ENCODE measurements at places on chromosomes 4 and X. TPM values are rescaled to one million over a fixed set of nuclear protein-coding genes. Genes with fewer than 3 reads are reported as not detected.

HSFX2 gene
- total RNA-seq = 0.38 TPM

VEGFD gene
- 0.76 TPM for total RNA-seq

DNA sequence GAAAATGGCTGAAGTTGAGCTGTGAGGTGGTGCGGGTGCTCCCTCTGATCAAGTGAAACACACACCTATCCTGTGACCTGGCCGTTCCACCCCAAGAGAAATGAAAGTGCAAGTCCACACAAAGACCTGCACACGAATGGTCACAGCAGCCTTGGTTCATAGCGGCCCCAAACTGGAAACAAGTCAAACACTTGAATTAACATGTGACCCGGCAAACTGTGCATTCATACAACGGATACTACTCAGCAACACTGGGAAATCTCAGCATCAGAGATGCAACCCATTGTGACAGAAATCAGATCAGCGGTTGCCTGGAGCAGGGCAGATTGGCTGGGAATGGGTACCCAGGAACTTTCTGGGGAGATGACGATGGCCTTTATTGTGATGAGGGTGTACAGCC, 7.6 kb downstream of the G6PD start:
- no peaks in the 10 kb centered on the region for H3K36me3 ChIP-seq
- H3K4me1 ChIP-seq = peaks cover 37% of the 10 kb centered on the region
- no peaks in the 10 kb centered on the region for H3K27me3 ChIP-seq
- no peak overlapping the region for H3K27ac ChIP-seq
- no peak for DNase-seq
- H3K4me3 ChIP-seq = no peak overlapping the region

GRCh38 chrX:74680836-74681235, 66.4 kb upstream of the RLIM start:
- no peaks in the 10 kb centered on the region for H3K27me3 ChIP-seq
- H3K4me3 ChIP-seq = no peak overlapping the region
- no peak for DNase-seq
- H3K36me3 ChIP-seq = no peaks in the 10 kb centered on the region
- H3K4me1 ChIP-seq = no peaks in the 10 kb centered on the region

PIR gene
- 24.4 TPM for total RNA-seq

TECRL gene
- total RNA-seq = not detected

DNA sequence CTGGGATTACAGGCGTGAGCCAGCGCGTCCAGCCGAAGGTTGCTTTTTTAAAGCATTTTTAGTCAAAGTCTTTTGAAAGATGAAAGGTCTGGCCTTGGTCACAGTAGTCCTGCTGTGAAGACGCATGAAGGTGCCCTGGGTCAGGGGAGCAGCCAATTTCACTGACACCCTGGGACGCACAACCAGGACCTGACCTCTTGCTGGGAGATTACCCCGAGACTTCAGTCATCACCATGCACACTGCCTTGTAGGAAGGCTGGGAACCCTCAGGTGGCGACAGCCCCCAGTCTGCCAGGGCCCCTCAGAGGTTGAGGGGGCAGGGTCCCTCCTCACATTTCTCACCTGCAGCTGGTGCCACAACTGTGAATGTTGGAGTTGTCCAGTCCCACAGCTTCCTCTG, 53.2 kb downstream of the CPLX1 start:
- H3K4me1 ChIP-seq = peaks cover 24% of the 10 kb centered on the region
- DNase-seq = no peak
- no peak overlapping the region for H3K4me3 ChIP-seq
- peak overlapping the region; percentile 53 for H3K27ac ChIP-seq

OTUD6A gene
- total RNA-seq = not detected

GRCh38 chr4:25860586-25861279, 2.1 kb downstream of the SEL1L3 start:
- no peak overlapping the region for H3K4me3 ChIP-seq
- no peak overlapping the region for H3K27ac ChIP-seq
- no peaks in the 10 kb centered on the region for H3K27me3 ChIP-seq
- H3K36me3 ChIP-seq = no peaks in the 10 kb centered on the region
- H3K4me1 ChIP-seq = peaks cover 30% of the 10 kb centered on the region

- no peak overlapping the region for H3K4me3 ChIP-seq
- no peak overlapping the region for H3K27ac ChIP-seq
- no peaks in the 10 kb centered on the region for H3K36me3 ChIP-seq
- no peaks in the 10 kb centered on the region for H3K27me3 ChIP-seq
These were observed 95.7 kb downstream of the PWWP3B start for GRCh38 chrX:106263817-106264216.

GRCh38 chr4:81923140-81923539, 450.7 kb downstream of the HNRNPD start:
- no peaks in the 10 kb centered on the region for H3K36me3 ChIP-seq
- H3K4me3 ChIP-seq = no peak overlapping the region
- H3K4me1 ChIP-seq = no peaks in the 10 kb centered on the region
- no peak overlapping the region for H3K27ac ChIP-seq
- no peak for DNase-seq

GRCh38 chrX:17405225-17405969, 30.4 kb downstream of the NHS start:
- H3K27ac ChIP-seq = no peak overlapping the region
- H3K36me3 ChIP-seq = no peaks in the 10 kb centered on the region
- no peak overlapping the region for H3K4me3 ChIP-seq
- no peaks in the 10 kb centered on the region for H3K4me1 ChIP-seq
- DNase-seq = no peak

SLC10A4 gene
- 0.26 TPM for total RNA-seq

ANAPC10 gene
- total RNA-seq = 24.2 TPM

DNA sequence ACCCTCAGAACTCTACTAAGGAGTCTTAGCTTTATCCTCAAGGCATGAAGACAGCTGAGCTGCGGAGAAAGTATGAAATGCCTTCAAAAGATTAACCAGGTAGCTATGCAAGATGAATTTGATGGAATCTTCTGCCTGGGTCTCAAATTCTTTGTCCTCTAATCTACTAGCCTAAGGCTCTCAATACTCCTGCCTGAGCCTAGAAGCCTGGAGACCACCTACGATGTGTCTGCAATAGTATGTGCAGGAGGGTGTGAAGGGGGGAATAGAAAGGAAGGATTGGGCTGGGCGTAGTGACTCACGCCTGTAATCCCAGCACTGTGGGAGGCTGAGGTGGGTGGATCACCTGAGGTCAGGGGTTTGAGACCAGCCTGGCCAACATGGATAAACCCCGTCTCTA, 178.2 kb upstream of the GPC4 start:
- no peak overlapping the region for H3K27ac ChIP-seq
- no peak overlapping the region for H3K4me3 ChIP-seq
- no peak for DNase-seq
- no peaks in the 10 kb centered on the region for H3K4me1 ChIP-seq

- no peak for DNase-seq
- no peaks in the 10 kb centered on the region for H3K36me3 ChIP-seq
- H3K4me3 ChIP-seq = no peak overlapping the region
- H3K27ac ChIP-seq = no peak overlapping the region
- H3K27me3 ChIP-seq = no peaks in the 10 kb centered on the region
These were observed 562.9 kb upstream of the MAGEB2 start for GRCh38 chrX:29652484-29652883.
